Activated CD4-positive, CD25-positive, alpha-beta regulatory T cell (primary cell): ENCODE measurements at places on chromosomes 6 and 20.

DNA sequence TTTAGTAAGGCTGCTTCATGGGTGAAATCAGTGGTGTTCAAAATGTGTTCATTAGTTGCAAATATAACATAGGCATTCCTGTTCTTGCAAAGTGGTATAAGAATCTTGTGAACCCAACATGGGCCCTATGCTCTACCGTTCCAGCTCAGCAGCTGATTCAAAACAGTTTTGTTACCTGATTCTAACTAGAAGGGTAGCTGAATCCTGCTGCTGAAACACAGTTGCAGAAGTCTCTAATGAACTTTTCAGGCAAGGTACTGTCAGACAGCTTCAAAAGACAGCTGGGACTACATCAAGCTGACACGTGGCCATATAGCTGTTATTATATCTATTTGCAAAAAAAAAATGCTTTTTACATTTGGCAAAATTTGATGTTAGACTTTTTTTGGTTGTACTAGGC, 22.7 kb downstream of the THEMIS start:
- DNase-seq = no peak

DNA sequence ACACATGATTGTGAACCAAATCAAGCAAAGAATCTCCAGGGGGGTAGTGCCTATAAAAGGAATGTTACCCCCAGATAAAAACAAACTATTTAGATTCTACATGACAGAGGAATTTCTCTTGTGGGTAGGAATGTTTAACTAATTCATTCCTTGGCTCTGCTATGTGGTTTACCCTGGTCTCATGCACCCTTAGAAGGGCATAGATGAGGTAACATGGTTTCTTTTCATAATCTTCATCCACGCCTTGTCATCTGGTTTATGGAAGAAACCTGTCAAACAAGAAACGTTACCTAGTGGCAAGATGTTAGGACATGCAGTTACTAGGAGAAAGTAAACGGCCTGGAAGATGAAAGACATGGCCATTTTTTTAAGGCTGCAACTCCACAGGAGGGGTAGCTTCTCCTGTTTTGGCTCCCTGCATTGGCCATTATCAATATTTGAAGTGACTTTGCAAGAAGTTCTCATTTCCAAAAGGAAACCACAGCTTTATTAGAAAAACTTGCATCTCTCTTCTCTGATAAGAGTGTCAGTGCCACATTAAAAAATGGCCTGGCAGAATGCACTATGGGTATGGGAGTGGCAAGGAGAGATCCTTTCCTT, 45.5 kb downstream of the STX11 start:
- DNase-seq = no peak

GRCh38 chr6:160249671-160250070, 8.9 kb downstream of the SLC22A2 start:
- DNase-seq = no peak

- no peak for DNase-seq
Measured at GRCh38 chr6:169851641-169852503, 100.5 kb downstream of the ERMARD start.

GRCh38 chr6:49531774-49532569, 18.5 kb upstream of the C6orf141 start:
- DNase-seq = no peak

DNA sequence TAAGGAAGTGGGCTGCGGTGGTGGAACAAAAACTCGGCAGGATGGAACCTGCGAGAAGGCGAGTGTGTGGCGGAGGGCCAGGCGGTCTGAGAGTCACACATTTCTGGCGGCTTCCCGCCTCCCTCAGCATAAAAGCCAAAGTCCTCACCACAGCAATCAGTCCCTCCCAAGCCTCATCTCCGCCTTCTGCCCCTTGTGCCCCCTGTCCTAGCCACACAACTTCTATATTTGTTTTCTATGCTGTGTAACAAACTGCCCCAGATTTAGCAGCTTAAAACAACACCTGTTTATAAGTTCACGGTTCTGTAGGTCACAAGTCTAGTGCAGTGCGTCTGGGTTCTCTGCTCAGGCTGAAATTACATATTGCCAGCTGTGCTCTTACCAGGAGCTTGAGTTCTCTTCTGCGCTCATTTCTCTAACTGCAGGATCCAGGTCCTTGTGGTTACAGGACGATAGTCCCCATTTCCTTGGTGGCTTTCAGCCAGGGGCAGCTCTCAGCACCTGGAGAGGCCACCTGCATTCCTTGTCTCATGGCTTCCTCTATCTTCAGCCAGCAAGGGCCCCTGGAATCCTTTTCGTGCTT, 11.7 kb upstream of the SPO11 start:
- no peak for DNase-seq

- DNase-seq = no peak
Measured at GRCh38 chr6:92820601-92821000, 598.8 kb downstream of the EPHA7 start.

- no peak for DNase-seq
Measured at GRCh38 chr6:100381111-100381510, 83.6 kb downstream of the SIM1 start.

GRCh38 chr6:31356216-31356945, 598 bp downstream of the HLA-B start:
- DNase-seq = no peak

DNA sequence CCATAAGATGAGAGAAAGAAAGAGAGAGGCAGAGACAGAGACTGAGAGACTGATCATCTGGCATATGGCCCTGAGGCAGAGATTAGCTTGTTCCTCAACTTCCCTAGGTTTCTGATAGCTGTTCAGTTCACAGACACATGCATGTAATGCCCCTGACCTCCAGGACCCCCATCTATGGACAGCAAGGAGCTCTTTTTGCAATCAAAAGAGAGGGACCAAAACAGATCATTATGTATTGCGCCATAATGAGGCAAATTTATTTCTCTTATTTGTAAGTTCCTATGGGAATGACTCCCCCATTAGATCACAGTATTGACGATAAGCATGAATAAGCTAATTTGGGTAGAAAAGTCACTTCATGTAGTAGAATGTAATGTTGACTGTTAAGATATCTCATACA, 25.6 kb downstream of the KCNQ5 start:
- no peak for DNase-seq

DNA sequence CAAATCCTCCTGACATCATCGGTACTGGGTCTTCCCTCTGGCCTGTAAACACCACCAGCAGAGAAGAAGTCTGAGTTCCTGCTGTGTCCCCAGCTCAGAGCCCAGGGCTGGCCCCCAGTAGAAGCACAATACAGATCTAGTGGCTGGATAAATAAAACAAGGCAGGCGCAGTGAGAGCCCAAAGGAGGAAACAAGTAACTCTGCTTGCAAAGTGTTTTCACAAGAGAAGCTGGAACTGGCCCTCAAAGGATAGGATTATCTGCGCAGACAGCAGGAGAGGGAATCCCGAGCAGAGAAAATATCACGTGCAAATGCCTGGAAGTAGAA, 205.1 kb downstream of the ZDHHC14 start:
- DNase-seq = no peak
